ENCODE measurements at places on chromosomes 12 and 14. TPM values are rescaled to one million over a fixed set of nuclear protein-coding genes. Genes with fewer than 3 reads are reported as not detected.
A peak's percentile ranks its signal among the peaks of the same experiment; 100 is the strongest.

Gene LAG3
- total RNA-seq = 206 TPM

DNA sequence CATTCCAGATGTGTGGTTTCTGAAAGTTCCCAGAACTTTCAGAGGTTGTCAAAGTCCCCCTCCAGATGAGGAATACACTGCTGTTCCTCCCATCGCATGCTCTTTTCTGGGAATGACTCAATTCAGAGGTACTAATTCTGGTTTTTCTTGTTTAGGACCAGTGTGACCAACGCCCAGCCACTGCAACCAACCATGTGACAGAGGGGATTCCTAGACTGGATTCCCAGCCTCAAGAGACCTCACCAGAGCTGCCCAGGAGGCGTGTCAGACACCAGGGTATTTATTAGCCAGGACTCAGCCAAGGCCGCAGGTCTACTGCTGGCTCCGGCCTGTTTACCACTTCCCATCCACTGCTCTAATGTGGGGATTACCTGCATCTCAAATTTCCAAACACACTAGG is 24.2 kb downstream of the TRAFD1 start:
- ATAC-seq = no peak

Gene ZNF384
- total RNA-seq = 88.7 TPM

Gene CSRP2
- 3.1 TPM for total RNA-seq

Gene FGF6
- not detected for total RNA-seq

GRCh38 chr12:131829791-131830334 is 1.7 kb downstream of the MMP17 start:
- ATAC-seq = peak; percentile 4

GRCh38 chr14:70898111-70898745 is 9.0 kb upstream of the PCNX1 start:
- ATAC-seq = no peak

DNA sequence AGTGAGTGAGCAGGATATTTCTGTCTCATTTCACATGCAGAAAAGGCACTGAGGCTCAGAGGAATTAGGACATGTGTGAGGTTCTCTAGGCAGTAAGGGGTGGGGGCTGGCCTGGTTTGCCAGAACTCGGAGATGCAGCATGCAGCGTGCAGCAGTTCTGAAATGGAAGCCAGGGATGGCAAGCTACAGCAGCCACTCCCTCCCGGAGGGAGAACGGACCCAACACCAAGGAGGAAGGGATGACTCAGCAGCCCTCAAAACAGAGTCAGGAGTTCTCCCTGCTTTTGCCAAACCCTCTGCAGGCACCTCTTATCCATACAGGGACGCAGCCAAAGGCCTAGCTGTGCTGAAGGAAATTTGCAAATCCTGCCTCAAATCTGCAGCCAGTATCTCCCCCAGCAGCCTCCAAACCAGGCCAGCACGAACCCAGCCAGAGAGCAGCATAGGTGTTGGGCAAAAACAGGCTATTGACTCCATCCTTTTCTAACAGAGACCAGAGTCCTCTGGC is 10.3 kb upstream of the SERPINA3 start:
- ATAC-seq = no peak

GRCh38 chr14:54594537-54594936 is 27.6 kb downstream of the SAMD4A start:
- no peak for ATAC-seq

GRCh38 chr12:131724534-131724933 is 13.6 kb downstream of the SFSWAP start:
- ATAC-seq = no peak

Gene LUM
- not detected for total RNA-seq

- ATAC-seq = no peak
These were observed 30.6 kb downstream of the ARF6 start for GRCh38 chr14:49923442-49923841.

DNA sequence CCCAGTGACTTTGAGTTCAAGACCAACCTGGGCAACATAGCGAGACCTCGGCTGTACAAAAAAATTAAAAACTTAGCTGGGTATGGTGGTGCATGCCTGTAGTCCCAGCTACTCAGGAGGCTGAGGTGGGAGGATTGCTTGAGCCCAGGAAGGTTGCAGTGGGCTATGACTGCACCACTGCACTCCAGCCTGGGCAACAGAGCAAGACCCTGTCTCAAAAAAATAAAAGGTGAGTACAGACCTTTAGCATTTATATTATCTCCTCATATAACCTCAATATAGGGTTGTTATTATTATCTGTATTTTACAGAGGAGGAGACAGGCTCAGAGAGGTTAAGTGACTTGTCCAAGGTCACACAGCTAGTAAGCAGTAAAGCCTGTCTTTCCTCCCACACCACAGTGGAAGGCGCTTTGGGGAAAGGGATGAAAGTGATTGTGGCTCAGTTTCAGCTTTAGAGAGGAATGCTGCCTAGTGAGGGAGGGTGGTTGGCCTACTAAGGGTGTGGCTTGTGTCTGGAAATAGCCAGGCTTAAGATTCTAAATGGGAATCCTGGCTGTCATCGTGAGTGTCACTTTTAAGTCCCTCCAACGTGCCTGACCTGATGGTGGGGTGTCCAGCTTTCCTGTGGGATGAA is 7.2 kb downstream of the TPCN1 start:
- ATAC-seq = no peak

GRCh38 chr12:84912198-84913128 is at the start of gene SLC6A15:
Gene SLC6A15, minus strand, starts transcription at chr12:84912799. Its CDS starts 20,679 bp downstream, at chr12:84892120.
- peak; percentile 53 for ATAC-seq

Gene KRT78
- total RNA-seq = not detected

GRCh38 chr12:56029166-56029519 is 8.3 kb downstream of the IKZF4 start:
- no peak for ATAC-seq

GRCh38 chr12:20125276-20125798 is 243.0 kb upstream of the PDE3A start:
- no peak for ATAC-seq

DNA sequence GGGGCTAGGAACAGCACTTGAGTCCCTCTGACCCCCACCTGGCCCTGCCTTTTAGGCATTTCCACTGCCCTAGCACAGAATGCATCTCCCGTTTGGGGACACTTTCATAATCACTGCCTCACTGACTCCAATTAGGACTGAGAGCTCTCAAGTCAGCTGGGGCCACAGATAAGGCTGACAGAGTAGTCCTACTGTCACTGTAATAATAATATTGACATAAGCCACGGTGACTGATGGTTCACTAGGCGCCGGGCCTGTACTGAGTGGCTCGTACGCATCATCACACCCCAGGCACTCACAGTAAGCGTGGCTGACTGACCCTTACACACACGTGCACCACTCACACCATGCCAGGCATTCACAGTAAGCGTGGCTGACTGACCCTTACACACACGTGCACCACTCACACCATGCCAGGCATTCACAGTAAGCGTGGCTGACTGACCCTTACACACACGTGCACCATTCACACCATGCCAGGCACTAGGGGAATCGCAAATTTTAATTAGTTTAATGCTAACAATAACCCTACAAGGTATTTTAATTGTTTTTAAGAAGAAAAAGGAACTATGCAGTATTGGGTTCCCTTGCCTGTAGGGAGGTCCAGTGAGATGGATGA is 87.7 kb downstream of the CHGA start:
- no peak for ATAC-seq

DNA sequence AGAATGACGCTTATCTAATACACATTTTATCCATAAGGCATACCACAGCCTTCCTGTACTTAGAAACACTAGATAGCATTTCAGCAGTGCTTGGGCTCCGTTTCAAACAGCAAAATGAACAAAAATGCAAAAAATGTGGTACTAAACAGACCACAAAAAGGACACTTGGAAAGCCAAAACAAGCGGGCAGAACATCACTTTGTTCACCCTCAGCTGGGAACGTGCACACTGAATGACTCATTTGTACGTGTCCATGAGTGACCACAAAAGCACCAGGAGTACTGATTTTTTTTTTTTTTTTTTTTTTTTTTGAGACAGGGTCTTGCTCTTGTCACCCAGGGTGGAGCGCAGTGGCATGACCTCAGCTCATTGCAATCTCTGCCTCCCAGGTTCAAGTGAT is 8.9 kb upstream of the FOXN3 start:
- ATAC-seq = peak; percentile 22

GRCh38 chr12:47736877-47737676 is 11.8 kb upstream of the ENDOU start:
- ATAC-seq = no peak

Measured in activated T-helper 17 cell treated with anti-CD3 and anti-CD28 coated beads, Interleukin-2, amount 50 U/mL, for 72 hours (primary cell).